NCI-H1105 treated with DMSO at 0.1 percent for 48 hours (cell line): ENCODE measurements at places on chromosomes 5 and 9.

GRCh38 chr5:159263569-159263905, 447 bp downstream of the UBLCP1 start:
- DNase-seq = no peak

DNA sequence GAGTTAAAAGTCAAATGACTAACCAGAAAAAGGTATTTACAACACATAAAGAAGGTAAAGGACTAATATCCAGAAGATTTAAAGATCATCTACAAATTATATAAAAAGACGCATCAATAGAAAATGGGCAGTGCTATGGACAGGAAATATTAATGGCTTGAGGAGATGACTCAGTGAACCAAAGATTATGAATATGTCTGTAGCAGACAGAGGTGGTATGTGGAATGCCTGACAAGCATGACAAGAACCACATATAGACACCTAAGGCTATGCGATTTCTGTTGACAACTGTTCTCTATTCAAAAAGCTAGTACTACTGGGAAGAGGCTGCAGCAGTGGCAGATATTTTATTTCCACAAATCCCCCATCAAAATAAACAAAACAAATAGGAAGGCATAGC, 177.0 kb upstream of the SH3GL2 start:
- DNase-seq = no peak

- no peak for DNase-seq
These were observed 28.0 kb upstream of the IRX2 start for GRCh38 chr5:2779459-2779858.

DNA sequence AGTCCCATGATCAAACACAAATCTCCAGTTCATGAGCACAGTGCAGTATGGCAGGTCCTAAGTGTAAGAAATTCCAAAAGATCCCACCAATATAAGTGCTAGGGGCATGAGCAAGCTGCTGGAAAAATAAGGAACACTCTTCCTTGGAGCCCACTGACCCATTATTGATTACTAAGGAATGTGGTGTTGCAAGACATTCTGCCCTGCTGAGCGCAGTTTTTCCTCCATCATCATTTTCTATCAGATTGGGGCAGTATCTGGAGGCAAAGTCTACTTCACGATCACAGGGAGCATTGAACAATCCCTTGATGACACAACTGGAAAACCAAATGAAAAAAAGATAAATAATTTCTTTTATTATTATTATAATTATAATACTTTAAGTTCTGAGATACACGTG, 129.2 kb downstream of the UGCG start:
- DNase-seq = no peak

DNA sequence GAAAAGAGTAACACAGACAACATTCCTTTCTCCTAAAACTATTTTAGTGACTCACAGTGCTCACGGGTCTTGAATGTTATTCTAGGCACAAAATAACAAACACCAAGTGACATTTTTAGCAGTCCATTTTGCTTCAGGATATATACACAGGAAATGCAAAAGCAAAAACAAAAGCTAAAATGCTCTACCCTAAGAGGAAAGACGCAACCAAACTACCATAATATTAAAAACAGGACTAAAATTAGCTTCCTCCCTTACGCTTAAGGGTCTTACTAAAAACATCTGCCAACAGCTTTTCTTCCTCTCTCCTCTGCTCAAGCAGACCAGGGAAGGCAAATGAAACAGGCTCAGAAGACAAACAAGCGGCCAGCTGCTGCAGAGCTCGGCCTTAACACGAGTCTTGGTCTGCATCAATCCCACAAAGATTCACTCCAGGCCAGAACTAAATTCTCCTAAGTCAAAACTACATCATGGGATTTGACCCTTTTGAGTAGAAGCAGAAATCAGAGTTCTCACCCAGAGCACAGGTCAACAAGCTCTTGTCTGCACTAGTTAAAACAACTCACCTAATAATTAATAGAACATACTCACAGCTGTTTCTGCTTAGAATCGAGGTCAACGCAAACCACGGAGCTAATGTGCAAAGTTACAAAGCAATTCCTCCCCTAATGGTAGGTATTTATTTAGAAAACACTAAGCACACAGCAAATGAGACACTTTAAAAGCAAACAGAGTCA, 62.3 kb downstream of the RAPGEF1 start:
- DNase-seq = no peak

DNA sequence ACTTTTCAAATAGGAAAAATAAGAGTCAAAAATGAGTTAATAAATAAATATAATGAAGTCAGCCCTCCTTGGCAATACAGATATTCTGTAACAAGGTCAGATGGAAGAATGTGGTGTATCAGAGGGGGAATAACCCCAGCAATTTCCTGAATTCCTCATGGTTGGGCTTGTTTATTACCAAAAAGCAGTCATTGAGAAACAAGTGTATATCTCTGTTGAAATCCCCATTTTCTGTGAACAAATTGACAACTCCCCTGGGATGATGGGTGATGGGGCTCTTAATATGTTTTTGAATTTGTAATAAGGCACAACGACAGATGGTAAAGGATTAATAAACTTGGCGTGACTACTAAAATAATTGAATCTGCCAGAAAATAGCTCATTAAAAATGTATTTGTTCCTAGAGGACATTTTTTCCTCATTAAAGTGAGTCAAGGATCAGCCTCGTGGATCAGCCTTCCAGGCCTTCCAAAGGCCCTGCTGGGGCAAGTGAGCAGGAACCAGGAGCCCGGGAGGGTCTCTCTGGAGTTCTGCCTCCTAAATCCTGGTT, 34.2 kb downstream of the THBS4 start:
- no peak for DNase-seq

GRCh38 chr5:82356021-82356420, 77.9 kb upstream of the RPS23 start:
- no peak for DNase-seq

GRCh38 chr9:131809941-131810344, 70.1 kb upstream of the RAPGEF1 start:
- peak; percentile 5 for DNase-seq

- no peak for DNase-seq
These were observed 61.4 kb upstream of the ANKH start for GRCh38 chr5:14932902-14933469.

- DNase-seq = no peak
These were observed 74.7 kb downstream of the PTPRD start for GRCh38 chr9:10538073-10538472.

DNA sequence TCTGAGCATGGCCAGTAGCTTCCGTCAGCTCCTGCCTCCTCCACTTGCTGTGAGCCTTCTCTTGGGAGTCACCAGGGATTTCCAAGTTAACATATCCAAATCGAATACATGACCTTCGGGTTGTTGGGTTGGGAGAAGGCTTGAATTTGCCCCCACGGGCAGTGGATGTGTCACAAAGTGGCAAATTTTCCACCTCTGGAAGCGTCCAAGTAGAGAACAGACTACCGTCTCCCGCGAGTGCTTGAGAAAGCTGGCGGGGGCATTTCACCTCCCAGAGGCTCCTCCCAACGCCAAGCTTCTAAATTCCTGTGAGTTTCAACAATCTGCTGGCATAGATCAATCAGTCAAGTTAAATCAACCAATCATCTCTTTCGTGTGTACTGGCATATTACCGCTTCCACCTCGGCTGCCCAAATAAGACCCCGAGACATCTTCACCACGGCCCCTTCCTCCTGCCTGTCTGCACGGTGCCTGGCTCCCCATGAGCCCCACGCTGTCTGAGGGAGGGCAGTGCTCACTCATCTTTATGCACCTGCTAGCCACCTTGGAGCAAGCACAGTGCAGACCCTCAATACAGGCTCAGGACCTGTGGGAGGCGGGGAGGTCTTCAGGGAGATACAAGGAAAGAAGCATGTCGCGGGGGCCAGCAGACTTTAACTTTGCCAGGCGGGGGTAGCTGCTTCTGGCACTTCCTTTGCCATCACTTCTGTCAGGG, 79.1 kb downstream of the MRPL36 start:
- no peak for DNase-seq

- peak; percentile 96 for DNase-seq
These were observed 7.6 kb downstream of the PTCH1 start for GRCh38 chr9:95508968-95509850.

DNA sequence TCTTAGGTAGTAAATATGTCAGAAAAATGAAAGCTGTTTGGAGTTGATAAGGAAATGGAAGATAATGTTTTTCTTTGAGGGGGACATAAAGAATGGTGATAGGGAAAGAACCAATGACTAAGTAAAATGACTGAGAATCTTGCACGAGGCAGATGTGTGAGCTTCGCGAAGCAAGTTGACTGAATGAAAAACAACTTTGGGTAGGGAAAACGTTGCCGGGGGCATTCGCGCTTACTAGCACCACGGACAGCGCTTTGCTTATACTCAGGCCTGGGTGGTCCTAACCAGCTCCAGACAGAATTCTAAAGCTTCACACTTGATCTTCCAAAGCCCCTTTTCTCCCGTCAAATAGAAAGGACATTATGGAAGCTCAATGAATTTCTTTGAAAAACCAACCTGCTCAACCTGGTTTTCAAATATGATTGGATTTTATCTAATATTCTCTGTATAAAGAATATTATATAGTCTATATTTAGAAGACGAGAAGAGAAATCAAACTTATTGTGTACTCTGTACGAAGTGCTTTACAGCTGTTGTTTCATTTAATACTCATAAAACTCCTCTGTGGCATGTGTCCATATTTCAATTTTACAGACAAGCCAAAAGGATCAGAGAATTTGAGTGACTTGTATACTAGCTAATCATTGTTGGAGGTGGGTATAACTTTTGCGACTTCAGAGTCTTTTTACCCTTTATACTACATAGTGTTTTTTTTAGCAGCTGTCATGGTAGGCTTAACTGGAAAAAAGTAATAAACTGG, 1.9 kb upstream of the CDKN2B start:
- DNase-seq = no peak

DNA sequence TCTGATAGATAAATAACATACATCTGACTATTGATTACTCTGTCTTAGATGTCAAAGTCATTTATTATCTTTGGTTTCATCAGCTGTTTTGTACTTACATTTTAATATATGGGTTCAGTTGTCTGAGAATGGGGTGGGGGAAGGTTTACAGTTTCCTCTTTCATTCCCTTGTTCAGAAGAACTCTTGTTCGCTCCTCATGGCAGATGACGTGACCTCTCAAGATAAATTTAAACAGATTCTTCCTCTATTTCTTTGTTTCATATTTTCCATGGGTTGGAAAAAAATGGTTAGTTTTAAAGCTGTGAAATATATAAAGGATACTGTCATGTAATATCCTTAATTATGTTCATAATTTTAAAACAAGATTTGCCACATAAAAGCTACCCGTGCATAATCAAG, 61.4 kb downstream of the TSSK1B start:
- no peak for DNase-seq

DNA sequence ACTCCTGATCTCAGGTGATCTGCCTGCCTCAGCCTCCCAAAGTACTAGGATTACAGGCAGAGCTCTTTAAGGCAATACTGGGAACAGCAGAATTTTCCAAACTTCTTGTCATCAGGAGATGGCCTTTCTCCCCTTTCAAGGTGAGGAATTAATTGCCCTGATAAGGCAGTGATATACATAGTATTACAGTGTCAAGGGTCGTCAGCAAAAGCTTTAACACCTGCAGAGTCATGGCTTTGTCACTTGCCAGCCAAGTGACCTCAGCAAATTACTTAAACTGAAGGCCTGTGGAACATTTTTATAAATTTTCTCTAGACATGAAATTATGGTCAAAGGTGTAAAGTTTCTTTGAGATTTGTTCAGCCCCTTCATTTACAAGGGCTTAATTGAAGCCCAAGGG, 59.5 kb downstream of the FBXO38 start:
- no peak for DNase-seq

GRCh38 chr9:126849591-126850225, 10.7 kb upstream of the ZBTB34 start:
- no peak for DNase-seq

- peak; percentile 62 for DNase-seq
These were observed 5.7 kb downstream of the RAPGEF1 start for GRCh38 chr9:131734165-131734610.

- DNase-seq = peak; percentile 1
These were observed 32.9 kb downstream of the NDFIP1 start for GRCh38 chr5:142141463-142141862.

DNA sequence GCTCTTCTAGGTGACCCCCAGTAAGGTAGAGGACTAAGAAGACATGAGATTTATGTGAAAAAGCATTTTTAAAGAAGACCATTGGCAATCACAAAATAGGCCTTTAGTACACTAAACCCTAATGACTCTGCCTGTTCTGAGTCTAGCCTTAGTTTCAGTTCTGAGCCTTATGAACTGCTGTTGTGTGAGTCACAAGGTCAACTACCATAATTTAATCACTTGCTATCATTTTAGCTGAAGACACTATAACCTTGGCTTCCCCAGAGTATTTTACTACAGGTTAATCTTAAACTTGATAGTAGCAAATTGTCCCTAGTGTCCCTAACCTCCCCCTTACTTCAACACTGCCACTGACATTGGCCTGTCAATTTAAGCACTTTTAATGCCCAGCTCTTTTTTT, 34.4 kb downstream of the APC start:
- no peak for DNase-seq

GRCh38 chr5:44729536-44729935, 79.2 kb upstream of the MRPS30 start:
- DNase-seq = no peak

DNA sequence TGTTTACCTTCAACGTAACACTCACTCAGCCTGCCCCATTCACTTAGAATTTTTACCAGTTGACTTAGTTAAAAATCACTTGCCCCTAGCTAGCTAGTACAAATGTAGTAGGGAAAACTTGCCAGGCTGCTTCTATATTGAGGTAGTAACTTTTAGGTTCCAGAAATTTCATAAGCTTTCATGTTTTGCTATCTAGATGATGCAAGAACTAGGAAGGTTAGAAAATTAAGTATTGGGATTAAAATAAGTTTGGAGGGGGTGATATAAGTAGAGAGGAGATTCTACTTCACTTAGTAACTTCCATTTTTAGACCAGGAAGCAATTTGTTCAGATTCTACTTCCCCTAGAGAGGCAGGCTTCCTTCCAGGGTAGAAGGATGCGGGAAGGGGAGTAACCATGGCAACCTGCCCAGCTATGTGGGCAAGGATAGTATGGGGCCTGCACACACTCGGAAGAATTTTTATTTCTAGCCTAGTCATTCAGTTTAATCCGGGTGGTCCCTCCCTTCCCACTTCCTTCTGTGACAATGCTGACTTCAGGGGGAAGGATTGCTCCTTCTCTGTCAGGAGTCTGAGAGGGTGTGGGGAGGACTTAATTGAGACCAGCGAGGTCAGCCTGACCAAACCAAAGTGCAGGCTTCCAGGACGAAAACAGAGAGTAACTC, 4.2 kb downstream of the DAB2 start:
- no peak for DNase-seq

DNA sequence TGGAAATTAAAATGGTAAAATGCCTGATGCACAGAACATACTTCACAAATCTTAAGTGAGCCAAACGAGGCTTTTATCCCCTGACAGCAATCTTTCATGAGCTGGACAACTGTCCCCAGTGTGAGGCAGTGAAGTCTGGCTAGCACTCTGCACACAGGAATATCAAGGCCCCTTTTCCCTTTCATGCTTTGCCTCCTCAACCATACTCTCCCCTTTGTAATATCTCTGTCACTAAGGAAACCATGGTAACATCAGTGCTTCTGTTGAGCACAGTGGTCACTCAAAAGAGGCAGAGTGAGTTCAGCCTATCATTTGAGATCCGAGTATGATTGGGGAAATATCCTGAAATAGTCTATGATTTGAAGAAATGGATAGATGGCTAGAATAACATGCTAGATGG, 318.3 kb downstream of the ENC1 start:
- no peak for DNase-seq

GRCh38 chr9:124551472-124552272, 44.5 kb upstream of the NR5A1 start:
- DNase-seq = peak; percentile 31
